ENCODE measurements at places on chromosomes 3 and 15.

- DNase-seq, result peak; percentile 68
Measured at GRCh38 chr3:72274493-72275330, 489.8 kb upstream of the PROK2 start.

GRCh38 chr3:133303430-133303829 lies 96.4 kb upstream of the BFSP2 start:
- DNase-seq, result no peak

DNA sequence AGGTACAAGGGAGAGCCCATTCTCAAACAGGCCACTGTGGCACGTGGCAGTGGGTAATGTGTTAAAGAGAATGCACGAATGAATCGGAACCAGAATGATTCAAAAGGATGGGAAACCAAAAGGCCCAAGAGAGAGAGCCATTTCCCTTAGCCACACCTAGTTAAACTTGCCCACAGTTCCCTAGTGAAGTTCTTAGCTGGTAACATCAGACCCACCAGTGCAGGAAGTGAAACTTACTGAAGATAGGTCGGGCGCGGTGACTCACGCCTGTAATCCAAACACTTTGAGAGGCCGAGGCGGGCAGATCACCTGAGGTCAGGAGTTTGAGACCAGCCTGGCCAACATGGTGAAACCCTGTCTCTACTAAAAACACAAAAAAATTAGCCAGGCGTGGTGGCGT lies 97.1 kb downstream of the MEX3B start:
- no peak for DNase-seq

DNA sequence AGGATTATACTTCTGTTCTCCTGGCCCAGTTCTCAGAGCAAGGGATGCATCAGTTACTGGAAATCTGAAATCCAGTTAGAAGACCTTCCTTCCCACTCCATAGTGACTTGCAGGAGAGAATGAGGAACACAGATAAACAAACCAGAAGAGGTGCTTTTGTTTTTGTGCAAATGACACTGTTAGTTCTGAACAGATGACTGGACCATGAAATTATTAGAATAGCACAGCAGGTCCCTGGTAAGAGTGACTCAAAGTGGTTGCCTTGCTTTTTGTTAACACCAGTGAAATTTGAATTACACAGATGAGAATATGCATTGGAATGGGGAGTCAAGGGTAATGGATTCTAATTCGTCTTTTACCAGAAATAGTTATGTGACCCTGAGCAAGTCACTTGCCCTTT lies 30.4 kb upstream of the LRIG1 start:
- no peak for DNase-seq

GRCh38 chr3:197064771-197065170 lies 35.2 kb upstream of the MELTF start:
- no peak for DNase-seq

DNA sequence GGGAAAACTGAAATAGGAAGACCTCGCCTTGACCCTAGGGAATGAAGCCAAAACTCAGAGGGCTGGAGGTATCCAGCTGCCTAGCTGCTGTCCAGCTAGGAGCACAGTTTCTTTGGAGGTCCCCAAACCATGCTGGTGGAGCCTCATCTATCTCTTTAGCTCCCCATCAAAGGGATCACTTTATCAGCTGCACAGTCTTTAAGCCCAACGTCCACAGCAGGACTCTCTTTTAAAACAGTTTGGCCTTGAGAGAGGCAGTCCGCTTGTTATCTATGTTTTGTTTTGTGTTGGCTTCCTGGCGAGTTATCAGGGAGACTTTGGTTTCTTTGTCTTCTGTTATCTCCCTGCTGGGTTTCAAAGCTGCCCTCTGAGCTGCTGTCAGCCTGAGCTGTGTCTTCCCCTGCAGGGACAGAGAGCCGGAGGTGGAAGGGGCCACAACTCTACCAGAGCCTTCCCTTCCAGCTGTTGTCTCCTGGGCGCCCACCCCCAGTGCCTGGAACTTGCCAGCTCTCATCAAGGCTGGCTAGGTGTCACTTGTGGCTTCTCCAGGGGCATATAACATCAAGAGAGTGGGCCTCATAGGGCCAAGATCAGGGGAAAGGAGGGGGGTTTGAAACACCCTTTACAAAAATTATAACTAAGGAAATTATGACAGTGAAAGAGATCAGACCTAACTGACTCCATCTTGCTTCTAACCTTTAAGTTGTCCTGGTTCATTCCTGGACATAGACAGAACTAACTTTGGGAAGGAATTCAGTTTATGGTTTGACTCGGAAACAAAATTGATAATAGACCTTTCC lies 61.4 kb upstream of the C15orf39 start:
- no peak for DNase-seq

DNA sequence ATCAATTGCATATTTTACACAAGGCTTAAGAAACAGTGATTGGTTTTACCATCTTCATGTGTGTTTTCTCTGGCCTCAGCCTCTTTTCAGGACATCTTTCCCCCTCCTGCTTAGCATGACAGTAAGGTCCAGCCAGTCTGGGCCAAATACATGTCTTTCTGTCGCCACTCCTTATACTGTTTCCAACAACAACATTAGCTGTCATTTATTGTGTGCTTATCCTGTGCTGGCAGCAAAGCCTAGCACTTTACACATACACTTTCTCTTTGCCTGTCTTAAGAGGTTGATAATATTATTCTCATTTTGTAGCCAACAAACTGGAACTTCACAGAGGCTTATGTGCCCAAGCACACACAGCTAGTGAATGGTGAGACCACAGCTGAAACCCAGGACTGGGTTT lies 37.8 kb downstream of the B3GALNT1 start:
- DNase-seq, result no peak

- DNase-seq, result peak; percentile 83
Measured at GRCh38 chr3:139532976-139533375, 6.6 kb downstream of the RBP1 start.

GRCh38 chr15:98725874-98726273 lies 77.5 kb downstream of the IGF1R start:
- DNase-seq, result no peak

GRCh38 chr3:12484983-12485327 lies 675 bp downstream of the TSEN2 start:
- no peak for DNase-seq
